ENCODE measurements at places on chromosomes 6 and 20.

GRCh38 chr20:46228670-46229069 lies 79.6 kb downstream of the CDH22 start:
- no peak for DNase-seq

- DNase-seq = no peak
These were observed 379.5 kb upstream of the POU3F2 start for GRCh38 chr6:98454809-98455322.

- no peak for DNase-seq
These were observed 512.1 kb downstream of the CDH26 start for GRCh38 chr20:60470366-60470765.

GRCh38 chr20:36775826-36776225 lies 2.3 kb upstream of the DSN1 start:
- no peak for DNase-seq

DNA sequence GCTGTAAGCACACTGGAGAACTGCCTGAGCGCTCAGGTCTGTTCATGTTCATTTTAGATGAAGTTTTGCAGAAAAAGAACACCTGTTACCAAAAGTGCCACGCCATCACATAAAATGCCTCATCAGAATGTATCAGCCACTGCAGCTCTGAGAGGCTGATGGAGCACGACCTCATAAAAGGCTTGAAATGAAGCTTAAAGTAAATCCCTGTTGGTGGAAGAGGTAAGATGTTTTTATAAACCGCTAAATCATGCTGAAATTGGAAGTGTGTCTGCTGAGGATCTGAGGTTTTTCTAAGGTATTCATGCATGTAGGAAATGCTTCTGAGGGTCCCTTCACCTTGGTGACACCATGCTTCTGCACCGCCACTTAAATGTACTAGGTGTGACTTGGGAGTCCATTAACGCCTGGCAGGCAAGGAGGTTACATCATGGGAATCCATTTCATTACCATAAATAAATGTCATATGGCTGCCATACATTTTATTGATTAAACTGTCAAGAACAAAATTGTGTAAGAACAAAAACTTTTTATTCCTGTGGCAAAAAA lies 363.1 kb upstream of the AGPAT4 start:
- no peak for DNase-seq

- DNase-seq = no peak
These were observed 498.6 kb downstream of the BTBD3 start for GRCh38 chr20:12416281-12416680.

DNA sequence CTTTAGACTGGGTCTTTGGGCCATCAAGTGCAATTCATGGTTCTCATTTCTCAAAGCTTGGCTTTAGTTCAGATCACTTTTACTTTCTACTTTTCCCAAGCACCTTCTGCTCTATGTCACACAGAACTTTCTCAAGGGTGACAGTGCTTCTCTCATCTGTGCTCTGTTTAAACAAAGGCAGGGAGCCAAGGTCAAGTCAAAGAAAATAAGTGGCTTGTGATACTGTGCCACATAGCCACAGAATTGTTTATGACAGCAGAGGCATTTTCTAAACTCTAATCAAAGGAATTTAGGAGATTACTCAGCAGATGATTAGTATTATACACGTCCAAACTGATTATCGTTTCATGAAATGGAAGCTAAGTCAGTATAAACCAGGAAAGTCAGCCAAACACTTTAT lies 348.0 kb downstream of the HDGFL1 start:
- DNase-seq = no peak

GRCh38 chr6:110643175-110643574 lies 166.8 kb upstream of the SLC22A16 start:
- DNase-seq = no peak

GRCh38 chr6:111727802-111728201 lies 122.1 kb upstream of the TRAF3IP2 start:
- DNase-seq = no peak

GRCh38 chr6:88166493-88167351 lies 575 bp upstream of the CNR1 start:
- DNase-seq = peak; percentile 13

DNA sequence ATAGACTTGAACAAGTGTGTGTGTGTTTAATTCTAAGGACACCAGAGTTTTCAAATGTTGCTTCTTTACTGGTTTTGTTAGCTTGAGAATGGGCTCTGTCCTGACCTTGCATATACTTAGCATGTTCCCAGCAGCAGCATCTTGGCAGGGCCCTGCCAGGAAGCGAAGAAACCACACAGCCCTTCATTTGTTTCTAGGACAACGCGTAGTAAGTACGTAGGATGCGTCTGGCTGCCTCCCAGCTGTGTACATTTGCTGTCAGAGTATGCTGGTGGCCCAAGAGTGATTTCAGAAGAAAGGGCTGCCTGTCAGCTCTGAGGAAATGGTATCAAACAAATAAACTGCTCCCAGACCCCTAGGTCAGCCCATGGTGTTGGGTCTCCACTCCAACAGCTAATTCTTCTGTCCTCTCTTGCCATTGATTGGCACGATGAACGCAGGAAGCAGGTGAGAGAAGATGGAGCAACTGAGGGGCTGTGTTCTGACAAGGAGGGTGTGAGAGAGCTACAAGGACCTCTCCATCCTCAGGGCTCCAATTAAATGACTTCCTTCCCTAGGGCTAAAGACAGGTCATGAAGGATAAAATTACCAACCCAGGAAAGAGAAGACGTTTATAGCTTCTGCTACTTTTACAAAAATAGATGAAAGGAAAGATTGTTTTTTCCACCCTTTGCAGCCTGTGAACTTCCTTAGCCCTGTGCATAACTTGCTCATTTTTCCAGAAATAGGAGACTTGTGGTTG lies 55.9 kb upstream of the HDDC2 start:
- DNase-seq = no peak

DNA sequence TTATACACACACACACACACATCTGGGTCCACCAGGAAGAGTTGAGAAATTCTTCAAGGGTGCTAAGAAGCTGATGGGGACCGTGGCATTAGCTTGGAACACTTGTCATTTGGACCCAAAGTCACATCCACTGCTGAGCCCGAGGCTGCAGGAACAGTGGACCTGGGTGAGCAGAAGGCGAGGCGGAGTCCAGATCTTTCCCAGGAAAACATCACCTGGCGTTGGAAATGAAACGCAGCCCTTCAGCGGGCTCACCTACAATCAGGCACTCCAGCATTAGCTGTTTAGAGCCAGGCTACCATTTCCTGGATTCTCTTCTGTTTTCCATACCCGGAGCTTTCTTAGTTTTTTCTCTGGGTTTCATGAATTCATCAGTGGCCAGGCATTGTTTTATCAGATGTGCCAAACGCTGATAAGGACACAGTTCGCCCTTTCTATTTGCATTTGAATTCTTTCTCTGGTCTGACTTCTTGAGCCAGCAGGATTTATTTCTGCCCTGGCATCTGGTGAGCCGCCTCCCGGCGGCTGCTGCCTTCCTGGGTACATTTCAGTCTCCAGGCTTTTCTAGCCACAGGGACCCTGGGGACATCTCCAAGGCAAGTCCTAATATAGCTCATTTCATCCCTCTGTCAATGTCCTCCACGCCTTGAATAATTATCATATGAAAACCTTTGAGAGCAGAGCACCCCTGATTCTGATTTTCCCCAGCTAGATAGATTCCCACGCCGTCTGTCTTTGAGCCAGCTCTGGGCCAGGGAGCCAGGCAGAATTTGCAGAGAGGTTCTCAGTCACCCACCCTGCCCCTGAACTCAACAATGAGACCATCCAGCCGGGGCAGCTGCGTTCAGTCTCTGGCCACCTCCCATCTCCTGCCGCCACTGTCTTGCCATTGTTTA lies 170.9 kb downstream of the TTLL2 start:
- no peak for DNase-seq

GRCh38 chr6:115064680-115065079 lies 721.9 kb upstream of the HS3ST5 start:
- no peak for DNase-seq

DNA sequence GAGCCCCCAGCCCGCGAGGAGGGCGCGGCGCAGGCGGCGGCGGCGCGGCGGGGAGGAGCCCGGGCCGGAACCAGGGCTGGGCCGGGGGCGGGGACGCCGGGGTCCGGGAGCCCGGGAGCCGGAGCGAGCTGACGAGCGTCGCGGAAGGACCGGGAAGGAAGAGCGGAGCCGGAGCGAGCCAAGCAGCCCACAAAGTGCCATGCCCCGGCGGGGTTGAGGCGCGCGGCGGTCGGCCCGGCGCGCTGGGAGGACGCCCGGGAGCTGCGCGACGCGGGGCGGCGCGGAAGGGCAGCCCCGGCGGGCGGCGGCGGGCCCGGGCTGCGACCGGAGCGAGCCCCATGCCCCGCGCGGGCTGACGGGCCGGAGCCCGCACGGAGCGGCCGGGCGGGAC lies 289 bp downstream of the FOXP4 start:
- peak; percentile 43 for DNase-seq

- no peak for DNase-seq
These were observed 59.8 kb downstream of the CCDC170 start for GRCh38 chr6:151553416-151554165.

GRCh38 chr20:4607287-4607713 lies 114.4 kb upstream of the PRND start:
- DNase-seq = peak; percentile 66

DNA sequence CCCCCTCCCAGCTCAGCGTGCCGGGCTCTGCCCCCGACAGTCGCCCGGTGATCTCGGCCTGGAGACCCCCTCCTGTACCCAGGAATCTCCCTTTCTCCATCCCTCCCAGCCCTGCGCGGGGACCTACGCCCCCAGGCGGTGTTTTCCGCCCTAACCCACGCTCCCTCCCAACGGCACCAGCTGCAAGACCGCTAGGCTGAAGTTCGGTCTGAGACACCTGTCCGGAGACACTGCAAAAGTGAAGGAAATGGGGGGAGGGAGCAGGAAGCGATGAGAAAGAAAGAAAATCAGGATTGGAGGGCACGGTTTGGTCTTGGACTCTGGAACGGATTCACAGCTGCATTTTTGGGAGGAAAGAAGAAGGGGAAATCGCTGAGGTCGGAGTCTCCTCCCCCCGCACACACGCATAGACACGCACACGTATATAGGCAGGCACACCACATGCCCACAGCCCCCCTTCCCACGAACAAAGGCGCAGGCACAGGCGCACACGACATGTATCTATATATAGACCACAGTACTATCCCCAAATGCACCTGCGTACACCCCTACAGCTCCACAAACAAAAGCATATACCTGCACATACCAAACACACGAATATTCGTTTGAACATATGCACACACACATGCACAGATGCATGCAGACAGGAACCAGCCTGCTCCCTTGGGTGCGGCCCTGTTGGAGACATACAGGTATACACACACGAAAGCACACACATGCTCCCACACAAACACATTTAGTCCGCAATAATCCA lies 1.0 kb downstream of the SLC32A1 start:
- peak; percentile 8 for DNase-seq

DNA sequence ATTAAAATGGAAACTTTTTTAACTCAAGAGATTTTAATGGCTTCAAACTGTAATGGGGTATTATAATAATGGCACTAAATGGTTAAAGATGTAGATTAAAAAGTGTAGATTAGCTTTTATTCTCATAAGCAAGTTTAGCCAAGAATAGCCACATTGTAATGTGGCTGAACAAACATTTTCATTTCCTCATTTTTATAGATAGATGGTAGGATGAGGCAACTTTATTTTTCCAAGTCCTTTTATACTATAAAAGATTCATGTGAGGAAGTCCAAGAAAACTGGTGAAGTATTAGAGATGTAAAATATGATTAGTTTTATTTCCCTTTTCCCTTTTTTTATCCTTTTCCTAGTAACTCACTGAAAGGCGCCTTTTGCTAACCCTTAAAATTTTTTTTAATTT lies 88.8 kb downstream of the ATRN start:
- no peak for DNase-seq

GRCh38 chr6:92763680-92764079 lies 655.7 kb downstream of the EPHA7 start:
- no peak for DNase-seq

DNA sequence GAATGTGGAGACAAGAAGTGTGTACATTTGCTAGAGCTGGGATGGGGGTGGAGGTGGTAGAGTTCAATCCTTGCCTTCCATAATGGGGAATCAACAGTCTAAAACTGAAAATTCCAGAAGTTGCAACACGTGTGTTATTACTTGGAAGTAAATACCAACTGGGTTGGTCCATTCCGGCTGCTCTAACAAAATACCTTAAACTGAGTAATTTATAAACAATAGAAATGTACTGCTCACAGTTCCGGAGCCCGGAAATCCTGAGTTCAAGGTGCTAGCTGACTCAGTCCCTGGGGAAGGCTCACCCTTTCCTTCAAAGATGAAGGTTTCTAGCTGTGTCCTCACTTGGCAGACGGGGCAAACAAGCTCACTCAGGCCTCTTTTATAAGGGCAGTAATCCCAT lies 59.0 kb downstream of the RIN2 start:
- DNase-seq = no peak

GRCh38 chr6:28353981-28354676 lies 4.4 kb downstream of the ZKSCAN3 start:
- DNase-seq = no peak

DNA sequence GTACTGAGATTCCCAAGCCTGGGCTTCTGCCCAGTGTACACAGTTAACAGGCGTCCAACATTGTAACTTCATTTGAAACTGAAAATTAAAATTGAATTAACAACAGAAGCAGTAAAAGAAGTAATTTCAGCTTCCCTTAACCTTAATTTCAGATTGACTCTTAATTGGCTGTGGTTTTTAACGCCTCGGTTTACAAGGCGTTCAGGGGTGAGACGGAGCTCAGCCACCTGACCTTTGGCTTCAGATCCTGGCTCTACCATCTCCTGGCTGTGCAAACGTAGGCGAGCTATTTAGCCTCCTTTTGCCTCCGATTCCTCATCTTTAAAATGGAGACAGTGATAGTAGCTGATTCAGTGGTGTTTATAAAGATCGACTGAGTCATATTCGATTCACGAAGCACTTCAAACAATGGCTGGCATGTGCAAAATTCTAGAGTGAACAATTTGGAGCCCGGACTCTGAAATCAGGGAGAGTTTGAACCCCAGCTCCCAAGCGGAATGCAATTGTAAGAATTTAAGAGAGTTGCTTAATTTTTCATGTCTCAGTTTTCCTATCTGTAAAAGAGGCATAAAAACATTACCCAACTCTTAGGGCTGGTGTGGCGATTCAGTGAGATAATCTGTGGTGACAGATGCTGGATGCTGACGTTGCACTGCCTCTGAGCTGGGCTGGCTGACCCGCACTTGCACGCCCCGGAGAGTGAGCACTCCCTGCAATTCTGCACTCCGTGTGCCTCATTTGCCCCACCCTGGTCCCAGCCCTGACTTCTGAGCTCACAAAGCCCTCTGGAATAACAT lies 23.5 kb upstream of the OCSTAMP start:
- no peak for DNase-seq

DNA sequence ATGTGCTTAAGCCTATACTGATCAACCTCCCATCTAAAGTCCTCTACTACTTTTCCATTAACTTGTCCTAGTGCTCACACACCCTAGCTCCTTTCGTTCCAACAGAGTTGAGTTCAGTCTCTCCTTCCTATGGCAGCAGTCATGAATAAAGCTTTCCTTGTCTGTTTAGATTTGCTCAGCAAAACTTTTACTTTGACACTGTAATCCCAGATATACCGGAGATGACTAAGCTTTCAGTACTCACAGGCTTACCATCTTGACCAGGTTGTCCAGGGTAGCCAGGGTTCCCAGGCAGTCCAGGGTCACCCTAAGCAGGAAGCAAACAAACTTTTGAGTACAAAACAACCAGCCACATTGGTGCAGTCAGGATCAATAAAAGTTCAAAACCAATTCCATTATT lies 90.7 kb downstream of the COL21A1 start:
- no peak for DNase-seq
